SW 1271 (cell line): ENCODE measurements at places on chromosomes 3 and 15.

DNA sequence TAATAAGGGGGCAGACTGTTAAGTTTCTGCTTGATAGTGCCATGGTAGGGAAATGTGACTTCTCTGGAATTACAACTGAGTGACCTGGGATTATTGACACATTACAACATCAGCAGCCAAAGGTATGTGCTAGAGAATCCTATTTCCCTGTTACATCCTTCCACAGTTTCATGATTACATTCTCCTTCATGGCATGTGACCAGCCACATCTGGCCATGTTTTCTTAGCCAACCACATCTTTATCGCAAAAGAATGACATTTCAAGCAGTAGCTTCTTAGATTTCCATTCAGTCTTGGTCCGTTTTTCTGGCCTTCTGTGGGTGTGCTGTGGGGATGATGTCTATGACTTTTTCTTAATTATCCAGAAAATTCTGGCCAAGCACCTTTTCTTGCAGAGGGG lies 45.4 kb upstream of the CTDSPL start:
- no peak for DNase-seq

- DNase-seq = no peak
Observed at GRCh38 chr3:104554425-104554824, 812.3 kb upstream of the ALCAM start.

DNA sequence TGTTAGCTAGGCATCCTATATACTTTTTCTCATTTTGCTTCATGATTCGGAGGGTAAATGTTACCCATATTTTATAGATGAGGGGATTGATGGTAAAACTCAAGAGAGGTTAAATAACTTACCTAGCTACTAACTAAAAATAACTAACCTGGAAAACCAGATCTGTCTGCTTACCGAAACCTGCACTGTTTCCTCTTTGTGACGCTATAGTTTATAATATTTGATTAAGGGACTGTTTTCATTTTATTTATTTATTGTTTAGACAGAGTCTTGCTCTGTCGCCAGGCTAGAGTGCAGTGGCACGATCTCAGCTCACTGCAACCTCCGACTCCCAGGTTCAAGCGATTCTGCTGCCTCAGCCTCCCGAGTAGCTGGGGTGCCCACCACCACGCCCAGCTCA lies 55.9 kb downstream of the MAP6D1 start:
- DNase-seq = no peak

DNA sequence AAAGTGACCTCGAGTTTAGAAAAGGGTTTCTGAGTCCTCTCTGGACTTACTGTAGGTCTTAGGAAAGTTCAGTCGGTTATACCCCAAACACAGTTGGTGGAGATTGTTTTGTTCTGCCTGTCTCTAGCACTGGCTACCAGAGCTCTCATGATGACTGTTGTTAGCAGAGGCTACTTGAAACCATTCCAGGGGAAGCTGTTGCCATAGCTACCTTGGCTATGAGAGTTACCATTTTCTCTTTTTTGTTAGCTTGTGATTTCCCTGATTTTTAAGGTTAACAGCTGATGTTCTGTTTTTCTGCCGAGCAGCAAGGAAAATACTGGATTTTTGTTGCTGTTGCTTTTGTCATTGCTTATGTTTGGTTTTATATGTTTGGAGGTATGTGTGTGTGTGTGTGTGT lies 26.7 kb downstream of the ABHD2 start:
- DNase-seq = no peak
